ENCODE measurements at places on chromosomes 4 and X. TPM values are rescaled to one million over a fixed set of nuclear protein-coding genes. Genes with fewer than 3 reads are reported as not detected.

Gene ZNF141
- total RNA-seq: 15.5 TPM

Gene ANKRD17
- 52.9 TPM for total RNA-seq

Gene LUZP4
- not detected for total RNA-seq

Gene VCX2
- not detected for total RNA-seq

Gene TLR10
- 0.83 TPM for total RNA-seq

Gene GPR173
- total RNA-seq: 0.86 TPM

Gene BLOC1S4
- total RNA-seq: 11.7 TPM

Gene AREG
- 52.8 TPM for total RNA-seq

Gene NEK1
- total RNA-seq: 6.9 TPM

DNA sequence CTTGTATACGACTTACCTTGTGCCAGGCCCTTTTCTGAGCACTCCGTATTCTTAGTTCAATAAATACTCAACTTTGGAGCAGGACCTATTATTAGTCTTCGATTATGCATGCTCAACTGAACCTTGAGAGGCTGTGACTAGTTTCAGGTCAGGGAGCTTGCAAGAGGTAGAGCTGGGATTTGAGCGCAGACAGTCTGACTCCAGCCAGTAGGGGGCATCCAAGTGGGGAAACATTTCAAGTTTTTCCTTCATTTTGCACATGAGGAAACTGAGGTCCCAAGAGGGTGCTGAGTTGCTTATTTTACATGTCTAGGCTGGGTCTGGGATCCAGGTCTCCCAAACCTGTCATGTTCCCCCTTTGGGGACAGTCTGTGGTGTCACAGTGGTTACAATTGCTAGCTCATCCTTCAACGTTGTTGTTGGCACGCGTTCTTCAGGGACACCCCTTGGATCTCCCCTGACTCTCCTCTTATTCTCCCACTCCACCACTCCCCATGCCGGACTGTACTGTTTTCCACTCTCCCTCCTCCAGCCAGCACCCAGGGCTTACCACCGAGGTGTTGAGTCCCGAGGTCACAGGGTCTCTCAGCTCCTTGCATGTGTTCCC is 6.7 kb upstream of the PRICKLE3 start:
- no peak for DNase-seq

DNA sequence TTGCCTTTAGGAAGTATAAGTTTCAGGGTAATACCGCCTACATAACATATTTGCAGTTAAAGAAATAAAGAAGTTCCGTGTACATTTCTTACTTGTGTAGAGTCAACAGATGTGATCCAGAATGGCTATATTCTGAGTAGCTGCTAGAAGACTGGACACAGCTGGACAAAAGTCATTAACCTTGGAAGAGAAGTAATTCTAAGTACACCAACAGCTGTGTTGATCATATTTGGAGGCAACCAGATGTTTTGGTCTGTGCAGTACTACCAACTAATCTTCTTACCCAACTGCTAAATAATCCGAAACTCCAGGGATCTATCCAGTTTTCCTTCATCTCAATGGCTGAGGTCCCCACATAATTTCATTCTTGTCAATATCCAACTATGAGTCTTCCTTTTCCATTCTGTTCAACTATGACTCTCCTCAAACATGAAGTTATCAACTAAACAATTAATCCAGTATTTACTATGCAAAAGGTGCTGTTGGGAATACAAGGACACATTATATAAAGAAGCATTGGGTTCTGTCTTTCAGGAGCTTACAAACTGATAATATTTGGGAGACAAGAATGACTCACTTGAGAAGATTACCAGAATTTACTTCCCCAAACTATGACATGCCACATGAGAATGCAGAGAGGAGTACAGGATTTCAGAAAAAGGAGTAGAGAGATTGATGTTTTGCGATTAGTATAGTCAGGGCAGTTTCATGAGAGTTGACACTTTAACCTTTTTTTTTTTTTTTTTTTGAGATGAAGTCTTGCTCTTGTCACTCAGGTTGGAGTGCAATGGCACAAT is 78.2 kb downstream of the COL4A6 start:
- no peak for DNase-seq

DNA sequence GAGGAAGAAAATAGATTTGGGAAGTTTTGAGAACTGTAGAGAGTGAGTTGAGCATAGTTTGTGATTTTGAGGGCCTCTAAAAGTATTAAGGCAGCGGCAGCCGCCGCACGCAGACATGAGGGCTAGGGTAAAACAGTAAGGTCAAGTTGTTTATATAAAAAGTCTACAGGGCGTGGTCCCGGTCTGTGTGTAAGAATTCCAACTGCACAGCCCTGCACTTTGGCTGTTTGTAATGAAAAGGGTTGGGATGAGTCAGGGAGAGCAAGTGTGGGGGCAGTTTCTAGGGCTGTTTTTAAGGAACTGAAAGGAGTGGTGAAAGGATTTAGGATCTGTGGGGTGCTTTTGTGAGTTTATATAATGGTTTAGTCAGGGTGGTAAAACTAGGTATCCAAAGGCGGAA is 55.0 kb downstream of the BEX3 start:
- no peak for DNase-seq

GRCh38 chr4:74278490-74278889 is 29.8 kb upstream of the EPGN start:
- no peak for DNase-seq

- DNase-seq: no peak
Measured at GRCh38 chr4:129145222-129145730, 49.3 kb downstream of the C4orf33 start.

DNA sequence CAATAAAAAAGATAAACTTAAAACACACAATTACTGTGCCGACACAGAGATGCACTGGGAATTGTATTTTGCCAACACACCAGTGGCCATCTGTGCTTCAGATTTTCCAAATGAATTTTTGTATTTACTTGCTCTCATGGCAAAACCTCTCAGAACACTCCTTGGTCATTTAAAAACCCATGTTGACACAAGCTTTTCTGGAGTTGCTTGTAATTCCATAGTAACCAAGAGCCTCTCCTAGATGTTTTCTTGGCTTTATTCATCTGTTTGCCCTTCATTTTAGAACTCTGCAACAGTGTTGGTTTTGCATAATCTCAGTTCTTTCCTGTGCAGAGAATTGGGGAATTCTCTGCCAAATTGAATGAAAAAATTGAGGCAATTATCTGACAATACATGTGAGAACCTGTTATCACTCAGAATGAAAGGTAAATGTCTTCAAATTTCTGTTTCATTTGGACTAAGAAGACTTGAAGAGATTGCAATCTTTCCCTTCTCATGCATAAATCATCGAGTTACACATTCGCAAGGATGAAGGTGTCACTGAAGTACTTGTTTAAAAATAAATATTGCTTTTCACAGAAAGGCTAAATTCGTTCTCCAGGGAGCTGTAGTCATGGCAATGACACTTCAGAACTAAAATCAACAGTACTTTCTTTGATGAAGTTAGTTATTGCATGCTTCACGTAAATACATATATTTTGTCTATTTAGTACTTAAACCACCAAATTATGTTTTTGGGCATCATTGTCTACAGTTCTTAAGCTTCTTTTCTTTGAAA is 301.8 kb upstream of the CTSO start:
- DNase-seq: no peak

DNA sequence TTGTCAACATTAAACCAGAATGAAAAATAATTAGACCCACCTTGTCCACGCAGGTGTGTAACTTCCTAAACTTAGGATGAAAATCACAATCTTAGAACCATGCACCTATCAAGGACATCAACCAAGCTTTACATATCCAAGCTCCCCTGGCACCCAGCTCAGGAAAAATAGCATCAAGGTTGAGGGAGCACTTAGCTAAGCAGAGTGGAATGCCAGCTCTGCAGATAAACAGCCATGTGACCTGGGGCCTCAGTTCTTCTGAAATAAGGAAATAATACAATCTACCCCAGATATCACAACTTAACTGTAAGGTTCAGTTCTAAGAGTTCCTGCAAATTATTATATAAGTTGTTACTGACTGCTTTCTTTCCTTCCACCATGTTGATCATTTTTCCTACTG is 64.7 kb downstream of the DHX15 start:
- DNase-seq: no peak

GRCh38 chr4:96102541-96103026 is 262.7 kb downstream of the PDHA2 start:
- DNase-seq: no peak

DNA sequence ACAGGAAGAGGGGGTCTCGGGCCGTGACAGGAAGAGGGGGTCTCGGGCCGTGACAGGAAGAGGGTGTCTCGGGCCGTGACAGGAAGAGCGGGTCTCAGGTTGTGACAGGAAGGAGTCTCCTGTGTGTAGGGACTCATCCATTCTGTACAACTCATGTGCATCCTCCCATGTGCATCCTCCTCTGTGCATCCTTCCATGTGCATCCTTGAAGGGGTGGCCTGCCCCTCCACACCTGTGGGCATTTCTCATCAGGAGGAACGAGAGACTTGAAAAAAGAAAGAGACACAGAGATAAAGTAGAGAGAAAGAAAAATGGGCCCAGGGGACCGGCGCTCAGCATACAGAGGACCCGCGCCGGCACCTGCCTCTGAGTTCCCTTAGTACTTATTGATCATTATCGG is 30.2 kb upstream of the PLCXD1 start:
- DNase-seq: no peak
